ENCODE measurements at places on chromosomes 4 and X. TPM values are rescaled to one million over a fixed set of nuclear protein-coding genes. Genes with fewer than 3 reads are reported as not detected.

SPANXD gene
- total RNA-seq, result not detected

GRK4 gene
- 5.8 TPM for total RNA-seq

IL13RA2 gene
- total RNA-seq, result 0.28 TPM

DNA sequence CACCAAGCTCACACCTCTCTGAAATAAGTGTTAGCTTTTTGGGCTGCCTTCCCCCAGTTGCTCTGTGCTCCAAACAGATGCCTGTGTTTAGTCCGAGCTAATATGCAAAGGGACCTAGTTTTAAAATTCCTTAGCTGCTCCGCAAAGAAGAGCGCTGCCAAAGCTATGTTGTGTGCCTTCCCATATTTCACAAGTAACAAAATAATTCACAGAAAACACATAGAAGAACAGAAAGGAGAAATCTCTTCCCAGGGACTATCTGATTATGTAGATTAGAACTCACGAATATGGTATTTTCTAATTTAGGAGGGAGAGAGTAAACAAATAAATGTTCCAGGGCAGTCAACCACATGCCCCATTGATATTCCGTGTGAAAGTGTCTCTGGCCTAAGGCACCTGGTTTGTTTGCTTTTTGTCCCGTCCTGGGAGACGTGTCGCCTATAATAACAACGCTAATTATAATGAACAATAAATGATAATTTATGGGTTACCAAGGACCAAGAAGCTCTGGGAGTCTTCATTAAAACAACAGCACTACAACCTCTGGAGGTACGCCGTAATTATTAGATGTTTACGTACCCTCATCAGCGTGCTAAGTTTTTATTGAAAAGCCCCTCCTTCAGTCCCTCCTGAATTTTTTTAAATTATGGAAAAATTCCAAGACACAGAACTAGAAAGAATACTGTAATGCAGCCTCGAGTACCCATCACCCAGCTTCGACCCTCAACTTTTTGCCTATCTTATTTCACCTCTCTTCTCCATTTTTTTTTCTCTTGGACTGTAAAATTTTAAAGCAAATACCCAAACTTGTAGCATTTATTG lies 1.2 kb upstream of the CCNG2 start:
- no peak for DNase-seq

GRCh38 chr4:1057403-1057745 lies 45.9 kb downstream of the FGFRL1 start:
- DNase-seq, result no peak

DNA sequence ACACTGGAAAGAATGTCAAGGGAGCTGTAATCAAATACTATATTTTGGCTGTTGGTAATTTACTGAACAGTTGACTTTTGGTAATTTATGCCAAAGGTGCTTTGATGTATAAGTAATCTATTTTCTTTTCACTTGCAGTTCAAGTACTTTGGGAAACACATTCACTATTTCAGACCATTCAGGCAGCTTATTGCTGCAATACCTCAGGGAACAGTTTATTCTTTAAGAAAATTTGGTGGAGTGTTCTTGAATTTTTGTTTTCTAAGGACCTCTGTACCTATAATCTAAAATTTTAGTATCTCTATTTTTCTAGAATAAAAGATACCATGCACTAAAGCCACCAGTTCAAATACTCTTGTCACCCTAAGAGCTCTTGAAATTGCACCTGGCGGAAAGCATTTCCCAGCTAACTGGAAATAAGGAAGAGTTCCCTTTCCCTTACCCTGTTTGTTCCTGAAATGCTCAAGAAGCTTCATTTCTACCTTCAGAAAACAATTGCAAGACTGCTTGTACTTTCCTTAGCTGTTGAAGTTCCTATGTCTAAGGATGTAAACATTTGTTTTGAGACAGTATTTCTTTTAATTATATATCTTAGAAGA lies 633.5 kb upstream of the FAT1 start:
- no peak for DNase-seq

DNA sequence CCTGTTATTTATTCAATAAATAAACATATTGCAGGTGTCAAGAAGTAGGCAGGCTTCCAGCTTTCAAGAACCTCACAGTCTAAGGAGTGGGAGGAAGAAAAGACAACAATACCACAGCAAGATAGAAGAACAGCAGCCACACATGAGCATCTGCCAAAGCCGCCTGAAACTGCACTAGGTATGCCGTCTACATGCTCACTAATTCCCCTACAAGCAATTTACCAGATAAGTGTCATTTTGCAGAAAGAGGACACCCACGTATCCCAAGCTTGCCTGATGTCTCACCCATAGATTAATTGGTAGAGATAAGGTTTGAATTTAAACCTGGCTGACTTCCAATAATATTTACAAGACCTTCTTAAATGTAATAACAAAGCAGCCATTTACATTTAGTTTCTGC lies 439.4 kb upstream of the CPEB2 start:
- DNase-seq, result no peak

- no peak for DNase-seq
These were observed 55.4 kb upstream of the TLR3 start for GRCh38 chr4:186013419-186014186.

DNA sequence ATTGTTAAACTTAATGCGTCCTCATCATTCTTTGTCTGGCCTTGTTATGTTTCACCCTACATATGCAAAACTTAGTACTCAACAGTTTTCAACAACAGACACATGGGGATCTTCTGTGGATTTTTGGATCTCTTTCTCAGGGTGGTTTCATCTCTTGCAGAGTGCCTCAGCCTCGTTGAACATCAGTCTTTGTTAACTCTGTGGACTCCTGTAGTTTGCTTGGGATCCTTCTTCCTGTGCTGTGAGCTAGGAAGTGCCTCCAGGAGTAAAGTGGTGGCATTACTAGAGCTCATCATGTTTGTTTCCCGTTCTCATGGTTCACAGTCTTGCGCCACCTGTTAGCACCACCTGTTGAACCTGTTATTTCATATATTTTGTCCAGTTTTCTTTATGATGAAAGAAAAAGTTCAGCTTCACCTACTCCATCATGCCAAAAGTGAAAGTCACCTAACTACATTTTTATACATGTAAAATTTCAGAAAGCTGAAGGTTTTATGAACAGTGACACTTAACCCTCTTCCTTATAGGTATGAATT lies 27.5 kb upstream of the NDUFC1 start:
- DNase-seq, result no peak

- no peak for DNase-seq
These were observed 203.9 kb downstream of the SOWAHB start for GRCh38 chr4:76694056-76694455.

DNA sequence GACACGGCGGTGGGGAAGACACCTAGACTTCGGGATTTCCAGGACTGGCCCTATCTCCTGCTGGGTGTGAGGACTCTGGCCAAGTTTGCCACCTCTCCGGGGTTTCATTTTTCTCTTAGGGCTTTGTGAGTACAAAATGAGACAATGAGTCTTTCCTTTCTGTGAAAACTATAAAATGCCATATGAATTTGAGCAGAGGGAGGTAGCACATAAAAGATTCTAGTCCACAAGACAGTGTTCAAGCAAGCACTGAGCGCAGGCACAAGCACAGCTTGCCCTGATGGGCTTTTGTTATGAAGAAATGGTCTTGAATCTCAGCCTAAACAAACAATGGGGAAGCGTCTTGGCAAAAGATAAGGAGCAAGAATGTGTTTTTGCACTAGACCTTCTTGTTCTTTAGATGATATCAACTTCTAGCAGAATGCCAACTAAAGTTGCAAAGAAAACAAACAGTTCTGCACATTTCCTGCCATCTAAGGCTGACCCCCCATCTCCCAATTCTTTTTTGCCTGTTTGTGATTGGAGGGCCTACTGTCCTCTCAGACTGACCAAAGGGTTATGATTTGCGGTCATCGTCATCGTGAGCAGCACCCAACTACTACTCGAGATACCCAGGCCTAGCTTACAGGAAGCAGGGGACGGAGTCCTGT lies 73.0 kb upstream of the ZNF518B start:
- no peak for DNase-seq

- no peak for DNase-seq
These were observed 169.1 kb downstream of the TEX13A start for GRCh38 chrX:105051364-105051763.

- DNase-seq, result no peak
These were observed 77.0 kb downstream of the FBXW7 start for GRCh38 chr4:152458801-152459302.

DNA sequence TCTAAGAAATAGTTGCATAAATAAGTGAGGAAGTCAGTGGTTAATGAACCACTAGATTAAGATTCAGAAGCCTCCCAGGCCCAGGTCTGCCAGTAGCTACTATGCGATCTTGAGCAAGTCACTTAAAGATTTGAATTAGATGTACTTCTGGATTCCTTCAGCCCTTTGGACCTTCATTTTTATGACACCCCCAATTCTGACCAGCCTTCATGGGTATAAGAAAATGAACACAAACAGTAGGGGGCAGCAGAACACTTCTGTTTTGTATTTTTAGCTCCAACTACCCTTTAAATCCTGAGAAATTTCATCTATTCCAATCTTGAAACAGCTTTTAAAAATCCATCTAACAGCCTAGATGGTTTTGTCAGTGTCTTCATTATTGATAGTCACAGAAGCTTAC lies 19.0 kb downstream of the TMEM47 start:
- no peak for DNase-seq
